ENCODE measurements at places on chromosomes 7 and 10. TPM values are rescaled to one million over a fixed set of nuclear protein-coding genes. Genes with fewer than 3 reads are reported as not detected.
A peak's percentile ranks its signal among the peaks of the same experiment; 100 is the strongest.

DNA sequence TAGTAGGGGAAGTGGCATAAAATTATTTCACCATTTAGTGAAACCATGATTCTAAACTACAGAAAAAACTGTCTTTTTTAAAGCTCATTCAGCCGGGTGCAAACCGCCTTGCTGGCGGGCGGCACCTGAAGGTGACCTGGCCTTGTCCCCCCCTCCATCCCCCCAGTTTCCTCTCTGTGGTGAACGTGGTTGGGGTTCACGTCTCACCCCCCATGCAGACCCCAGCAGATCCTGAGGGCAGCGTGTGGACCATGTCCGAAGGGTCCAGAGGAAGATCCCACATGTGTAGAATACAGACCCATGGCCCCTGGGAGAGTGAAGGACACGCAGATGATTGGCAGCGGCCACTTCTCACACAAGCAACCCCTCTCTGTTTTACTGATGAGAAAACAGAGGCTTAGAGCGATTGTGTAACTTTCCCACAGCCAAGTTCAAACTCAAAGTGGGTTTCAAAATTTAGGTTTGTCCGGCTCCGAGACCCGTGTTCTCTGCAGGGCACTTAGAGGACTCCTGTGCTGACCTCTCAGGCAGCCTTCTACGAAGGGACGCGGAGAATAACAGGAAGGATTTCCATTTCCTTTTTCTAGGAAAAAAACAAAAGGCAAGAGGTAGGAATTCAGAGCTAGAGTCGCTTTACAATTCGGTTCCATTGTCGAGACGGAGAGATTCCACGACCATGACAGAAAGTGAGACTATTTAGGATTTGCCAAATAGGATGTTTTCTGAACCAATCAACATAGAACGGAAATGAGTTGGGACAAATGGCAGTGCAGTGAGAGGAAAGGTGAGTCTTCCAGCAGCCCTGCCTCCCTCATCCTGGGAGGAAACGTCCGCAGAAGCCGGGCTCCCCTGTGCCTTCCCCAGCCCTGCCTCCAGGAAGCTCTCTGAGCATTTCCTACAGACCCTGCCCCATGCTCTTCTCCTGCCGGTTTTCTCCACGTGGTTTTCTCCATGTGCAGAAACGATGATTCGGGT, 67.6 kb upstream of the PITRM1 start:
- DNase-seq = no peak
- H3K36me3 ChIP-seq = no peaks in the 10 kb centered on the region
- no peaks in the 10 kb centered on the region for H3K4me1 ChIP-seq
- H3K4me3 ChIP-seq = no peak overlapping the region

DNA sequence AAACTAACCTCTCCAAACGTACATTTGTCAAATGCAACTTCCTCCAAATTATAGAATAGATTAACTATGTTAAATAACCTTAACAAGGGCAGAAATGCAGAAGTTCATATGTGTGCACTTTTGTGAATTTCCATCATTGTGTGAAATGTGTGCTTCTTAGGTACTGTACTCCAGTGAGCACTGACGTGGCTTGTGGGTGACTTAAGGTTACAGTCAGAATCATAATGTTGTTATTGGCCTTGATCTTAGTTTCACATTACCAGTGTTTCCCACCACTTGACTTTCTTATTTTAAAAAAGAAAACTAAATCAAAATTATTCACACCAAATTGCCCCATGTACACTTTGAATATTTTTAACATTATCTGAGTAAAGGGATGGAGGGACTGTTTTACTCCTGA, 155.1 kb upstream of the FZD8 start:
- H3K4me3 ChIP-seq = no peak overlapping the region
- H3K27ac ChIP-seq = no peak overlapping the region
- no peaks in the 10 kb centered on the region for H3K36me3 ChIP-seq
- H3K4me1 ChIP-seq = no peaks in the 10 kb centered on the region
- DNase-seq = no peak
- no peaks in the 10 kb centered on the region for H3K27me3 ChIP-seq

GRCh38 chr10:7855205-7855604, 36.9 kb downstream of the TAF3 start:
- H3K27me3 ChIP-seq = no peaks in the 10 kb centered on the region
- H3K4me3 ChIP-seq = no peak overlapping the region
- peaks cover 6% of the 10 kb centered on the region for H3K4me1 ChIP-seq
- DNase-seq = peak; percentile 41
- 0 out of 2 replicates have a peak, but pooled peaks cover 7% of the 10 kb centered on the region for H3K36me3 ChIP-seq

DNA sequence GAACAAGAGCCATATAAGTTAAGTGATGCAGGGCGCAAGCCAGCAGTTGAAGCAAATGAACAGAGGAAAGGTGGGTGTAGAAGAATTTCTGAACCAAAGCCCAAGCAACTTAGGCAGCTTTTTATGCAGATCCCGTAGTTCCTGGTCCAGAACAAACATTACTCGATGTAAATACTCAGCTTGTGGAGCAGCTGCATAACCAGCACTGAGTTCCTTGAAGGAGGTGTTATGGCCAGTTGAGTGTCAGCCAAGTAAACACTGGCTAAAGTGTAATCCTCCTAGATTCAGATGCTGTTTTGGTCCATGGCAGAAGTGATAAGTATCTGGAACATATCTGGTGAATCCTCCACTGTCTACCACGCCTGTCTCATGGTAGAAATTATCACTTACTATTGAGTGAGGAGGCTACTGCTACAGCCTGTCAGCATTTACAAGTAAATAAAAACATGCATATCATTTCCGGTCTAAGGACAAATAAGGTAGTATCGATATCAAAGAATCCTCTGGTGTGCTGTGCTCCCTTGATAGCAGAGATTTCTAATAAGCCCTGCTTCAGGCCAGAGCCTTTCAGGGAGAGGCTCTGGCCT, 213.9 kb downstream of the DYNC1I1 start:
- DNase-seq = no peak
- no peak overlapping the region for H3K4me3 ChIP-seq
- no peak overlapping the region for H3K27ac ChIP-seq
- H3K36me3 ChIP-seq = no peaks in the 10 kb centered on the region
- H3K4me1 ChIP-seq = no peaks in the 10 kb centered on the region
- no peaks in the 10 kb centered on the region for H3K27me3 ChIP-seq

- H3K36me3 ChIP-seq = no peaks in the 10 kb centered on the region
- H3K27ac ChIP-seq = no peak overlapping the region
- DNase-seq = no peak
- no peaks in the 10 kb centered on the region for H3K4me1 ChIP-seq
- H3K4me3 ChIP-seq = no peak overlapping the region
These were observed 61.1 kb upstream of the TMEM196 start for GRCh38 chr7:19834566-19834965.

DNA sequence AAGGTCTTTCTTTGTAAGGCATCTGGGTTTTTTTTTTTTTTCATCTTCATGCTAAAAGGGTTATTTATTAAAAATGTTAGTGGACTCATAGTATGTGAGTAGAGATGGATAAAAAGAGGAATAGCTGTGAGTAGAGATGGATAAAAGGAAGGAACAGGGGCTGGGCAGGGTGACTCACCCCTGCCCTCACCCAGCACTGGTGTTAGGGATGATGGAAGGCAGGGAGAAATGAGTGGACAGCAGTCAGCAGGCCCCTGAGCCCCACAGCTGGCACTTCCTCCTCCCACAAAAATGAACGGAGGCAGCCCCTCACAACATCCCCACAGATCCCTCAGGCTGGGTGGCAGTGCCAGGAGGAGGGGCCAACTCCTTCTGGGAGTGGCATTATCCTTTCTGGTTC, 39.3 kb downstream of the ANTXRL start:
- H3K4me1 ChIP-seq = no peaks in the 10 kb centered on the region
- H3K27ac ChIP-seq = no peak overlapping the region
- no peak overlapping the region for H3K4me3 ChIP-seq
- H3K36me3 ChIP-seq = no peaks in the 10 kb centered on the region

GRCh38 chr10:122427280-122427679, 27.2 kb upstream of the ARMS2 start:
- no peaks in the 10 kb centered on the region for H3K4me1 ChIP-seq
- no peak for DNase-seq
- H3K27ac ChIP-seq = no peak overlapping the region
- no peaks in the 10 kb centered on the region for H3K27me3 ChIP-seq

The FRAT1 gene
- 7.3 TPM for total RNA-seq

The ASIC3 gene
- 1.7 TPM for total RNA-seq

The PPA1 gene
- 117 TPM for total RNA-seq

The GNAT3 gene
- not detected for total RNA-seq

The GHRHR gene
- 5.9 TPM for total RNA-seq
